NCI-H345 (cell line): ENCODE measurements at places on chromosomes 5 and 9.

DNA sequence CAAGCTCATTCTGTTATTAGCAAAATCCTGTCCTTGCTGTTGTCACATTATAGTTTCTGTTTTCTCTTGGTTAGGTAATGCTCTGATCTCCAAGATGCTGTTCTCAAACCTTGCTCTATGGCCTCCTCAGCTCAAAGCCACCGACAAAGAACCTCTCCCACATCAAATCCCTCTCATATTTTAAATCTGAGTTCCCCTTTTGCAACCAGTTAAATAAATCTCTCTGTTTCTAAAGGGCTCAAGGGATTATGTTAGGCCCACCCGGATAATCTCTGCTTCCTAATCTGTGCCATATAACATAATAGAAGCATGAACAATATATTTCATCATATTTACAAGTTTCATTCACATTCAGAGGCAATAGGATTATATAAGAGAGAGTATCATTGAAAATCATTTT lies 286.0 kb downstream of the CYLC2 start:
- DNase-seq: no peak

GRCh38 chr5:118430076-118430475 lies 558.3 kb downstream of the DTWD2 start:
- DNase-seq: no peak

- no peak for DNase-seq
Observed at GRCh38 chr5:160166069-160166972, 47.1 kb upstream of the PWWP2A start.

- peak; percentile 3 for DNase-seq
Observed at GRCh38 chr5:68290260-68290674, 74.7 kb downstream of the PIK3R1 start.

GRCh38 chr5:78594610-78595457 lies 53.7 kb downstream of the LHFPL2 start:
- DNase-seq: no peak

DNA sequence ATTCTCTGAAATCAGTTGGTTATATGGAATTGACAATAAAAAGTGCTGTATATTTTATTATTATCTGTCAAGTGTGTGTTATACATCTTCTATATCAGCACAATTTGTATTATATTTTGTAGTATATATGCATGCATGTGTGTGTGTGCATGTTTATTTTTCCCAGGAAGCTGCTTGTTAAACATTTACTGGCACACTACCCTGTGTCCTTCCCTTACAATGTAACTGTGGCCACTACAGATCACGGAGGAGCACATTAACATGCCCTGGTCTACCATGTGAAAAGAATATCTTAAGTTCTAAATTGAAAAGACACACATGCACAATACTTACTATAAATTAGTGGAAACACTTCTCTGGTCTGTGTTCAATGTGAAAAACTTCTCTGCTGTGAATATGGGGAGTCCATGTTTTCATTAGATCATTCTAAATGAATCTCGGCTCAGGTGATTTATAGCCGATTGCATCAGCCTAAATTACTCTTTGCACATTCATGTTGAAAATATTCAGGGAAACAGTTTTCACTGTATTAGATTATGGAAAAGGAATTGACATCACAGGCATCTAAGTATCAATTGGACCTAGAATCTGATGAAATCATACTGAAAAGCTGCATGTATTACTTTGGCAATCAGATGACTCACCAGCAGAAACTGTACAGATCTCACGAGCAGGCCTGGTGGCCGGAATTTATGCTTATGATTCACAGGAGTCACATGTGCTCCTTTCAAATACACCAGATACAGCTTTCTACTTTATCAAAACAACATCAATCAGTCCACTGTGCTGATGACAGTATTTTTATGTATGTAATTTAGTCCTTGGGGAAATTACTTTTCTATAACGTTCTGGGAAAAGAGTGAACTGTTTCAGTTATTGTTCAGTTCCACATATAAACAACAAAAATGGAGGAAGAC lies 39.4 kb downstream of the LURAP1L start:
- peak; percentile 80 for DNase-seq

- no peak for DNase-seq
Observed at GRCh38 chr9:129178568-129179382, 714 bp upstream of the IER5L start.

- no peak for DNase-seq
Observed at GRCh38 chr5:109307951-109308350, 101.8 kb downstream of the PJA2 start.

DNA sequence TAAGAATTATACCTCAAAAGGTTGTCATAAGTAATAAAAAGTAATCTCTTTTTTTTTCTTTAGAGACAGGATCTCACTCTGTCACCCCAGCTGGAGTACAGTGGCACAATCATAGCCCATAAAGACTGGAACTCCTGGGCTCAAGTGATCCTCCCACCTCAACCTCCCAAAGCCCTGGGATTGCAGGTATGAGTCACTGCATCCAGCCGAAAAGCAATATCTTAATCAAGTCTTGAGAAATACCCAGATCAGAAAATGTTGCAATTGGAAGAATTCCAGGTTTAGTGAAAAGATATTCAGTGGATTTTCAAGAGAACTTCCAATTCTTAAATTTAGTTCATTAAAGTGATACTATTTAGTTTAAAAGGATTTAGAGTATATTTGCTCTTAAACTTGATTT lies 40.9 kb upstream of the IDNK start:
- no peak for DNase-seq

GRCh38 chr5:15441433-15442192 lies 58.4 kb upstream of the FBXL7 start:
- DNase-seq: no peak

GRCh38 chr5:172920447-172920849 lies 38.8 kb upstream of the RPL26L1 start:
- DNase-seq: no peak

GRCh38 chr9:91074866-91075265 lies 273.2 kb downstream of the SYK start:
- DNase-seq: peak; percentile 10

GRCh38 chr5:168481330-168481788 lies 4.9 kb upstream of the RARS1 start:
- no peak for DNase-seq

- no peak for DNase-seq
Observed at GRCh38 chr5:128216860-128217531, 133.4 kb downstream of the SLC12A2 start.

DNA sequence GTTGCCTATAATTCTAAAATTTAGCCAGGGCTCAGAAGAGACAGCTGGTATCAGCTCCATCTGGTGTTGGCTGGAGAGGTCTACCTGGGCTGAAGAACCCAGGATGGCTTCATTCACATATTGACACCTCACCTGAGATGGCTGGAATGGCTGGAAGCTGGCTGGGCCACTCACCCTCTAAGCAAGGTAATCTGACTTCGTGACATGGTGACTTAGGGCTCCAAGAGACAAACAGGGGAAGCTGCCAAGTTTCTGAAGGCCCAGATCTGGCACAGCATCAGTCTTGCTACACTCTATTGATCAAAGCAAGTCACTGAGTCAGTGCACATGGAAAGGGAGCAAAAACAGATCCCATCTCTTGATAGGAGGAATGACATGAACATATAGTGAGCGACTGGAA lies 102.3 kb downstream of the EPB41L4A start:
- no peak for DNase-seq

- DNase-seq: no peak
Observed at GRCh38 chr5:99763021-99763774, 772.0 kb upstream of the FAM174A start.

- DNase-seq: no peak
Observed at GRCh38 chr5:77569409-77569808, 69.1 kb downstream of the OTP start.

GRCh38 chr9:84718476-84718875 lies 48.9 kb downstream of the NTRK2 start:
- no peak for DNase-seq

DNA sequence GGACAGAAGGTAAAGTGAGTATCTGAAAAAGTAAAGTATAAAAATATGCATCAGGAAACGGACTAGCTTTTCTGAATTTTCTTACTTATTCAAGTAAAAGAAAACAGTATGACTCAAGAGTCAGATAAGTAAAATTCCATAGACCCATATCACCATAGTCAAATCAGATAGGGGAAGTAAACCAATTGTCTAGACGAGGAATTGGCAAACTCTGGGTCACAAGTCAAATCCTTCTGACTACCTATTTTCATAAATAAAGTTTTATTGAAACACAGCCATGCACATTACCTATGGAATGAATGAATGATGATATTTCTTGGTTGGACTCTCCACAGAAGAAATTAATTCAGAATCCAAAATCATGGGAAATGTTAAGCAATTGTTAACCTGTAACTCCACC lies 59.1 kb upstream of the TMC1 start:
- DNase-seq: no peak

DNA sequence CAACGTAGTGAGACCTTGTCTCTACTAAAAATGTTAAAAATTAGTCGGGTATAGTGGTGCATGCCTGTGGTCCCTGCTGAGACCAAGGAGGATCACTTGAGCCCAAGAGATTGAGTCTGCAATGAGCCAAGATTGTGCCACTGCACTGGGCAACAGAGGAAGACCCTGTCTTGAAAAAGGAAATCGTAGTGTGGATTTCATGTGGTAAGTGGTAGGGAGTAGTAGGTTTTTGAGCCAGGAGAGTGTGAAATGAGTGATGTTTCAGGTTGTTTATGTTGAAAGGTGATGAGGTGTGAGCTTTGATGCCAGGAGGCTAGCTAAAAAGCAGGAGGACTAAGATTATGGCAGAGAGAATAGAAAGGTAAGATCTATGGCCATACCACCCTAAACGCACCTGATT lies 5.9 kb downstream of the MATR3 start:
- no peak for DNase-seq

- DNase-seq: no peak
Observed at GRCh38 chr9:137355761-137356365, 53.8 kb upstream of the NRARP start.

GRCh38 chr9:126614455-126615244 lies 922 bp downstream of the LMX1B start:
- no peak for DNase-seq

DNA sequence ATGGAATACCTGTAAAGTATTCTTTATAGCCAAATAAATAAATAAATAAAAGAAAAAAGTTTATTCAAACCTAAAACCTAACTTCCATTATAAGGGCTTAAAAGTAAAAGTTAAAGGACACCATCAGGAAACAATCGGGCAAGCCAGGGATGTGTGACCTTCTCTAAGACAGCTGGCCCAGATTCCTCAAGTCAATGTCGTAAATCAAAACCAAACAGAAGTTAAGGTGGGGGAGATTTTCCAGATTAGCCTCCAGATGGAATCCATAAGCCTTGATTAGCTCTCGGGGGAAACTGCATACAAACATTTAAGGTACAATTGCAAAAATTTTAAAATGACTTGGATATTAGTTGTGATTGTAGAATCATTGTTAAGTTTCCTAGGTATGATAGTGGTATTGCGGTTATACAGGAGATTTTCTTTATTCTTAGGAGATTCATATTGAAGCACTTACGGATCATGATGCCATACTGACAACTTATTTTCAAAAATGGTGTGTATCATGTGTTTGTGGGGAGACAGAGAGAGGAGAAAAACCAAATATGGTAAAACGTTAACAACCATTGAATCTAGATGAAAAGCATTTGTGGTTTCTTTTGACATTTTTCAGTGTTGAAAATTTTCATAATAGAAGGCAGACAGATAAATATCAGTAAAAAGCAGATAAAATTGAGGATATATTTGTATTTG lies 21.5 kb upstream of the MGAT1 start:
- no peak for DNase-seq

DNA sequence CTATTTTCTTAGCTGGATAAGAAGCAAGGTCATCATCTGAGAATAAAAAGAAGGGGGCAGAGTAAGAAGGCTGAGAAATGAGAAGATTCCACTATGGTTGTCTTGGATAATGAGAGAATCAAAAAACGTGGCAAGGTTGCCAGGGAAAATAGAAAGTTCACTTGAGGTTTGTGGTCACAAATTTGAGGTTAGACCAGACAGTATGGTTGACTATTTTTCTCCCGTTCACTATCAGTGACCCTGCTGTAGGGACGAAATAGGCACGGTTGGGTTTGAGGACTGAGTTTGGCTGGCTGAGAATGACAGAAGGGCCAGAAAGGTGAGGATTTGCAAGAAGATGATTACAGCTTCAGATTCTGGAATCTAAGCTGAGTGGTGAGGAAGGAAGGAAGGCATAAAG lies 266.0 kb upstream of the ZNF462 start:
- no peak for DNase-seq

- DNase-seq: no peak
Observed at GRCh38 chr5:93503598-93504067, 77.4 kb downstream of the NR2F1-AS1 start.

GRCh38 chr5:10711562-10711961 lies 49.5 kb downstream of the DAP start:
- no peak for DNase-seq
